ENCODE measurements at places on chromosomes 5 and 9.
A peak's percentile ranks its signal among the peaks of the same experiment; 100 is the strongest.

GRCh38 chr5:119426057-119426456 lies 26.2 kb upstream of the HSD17B4 start:
- DNase-seq, result no peak

DNA sequence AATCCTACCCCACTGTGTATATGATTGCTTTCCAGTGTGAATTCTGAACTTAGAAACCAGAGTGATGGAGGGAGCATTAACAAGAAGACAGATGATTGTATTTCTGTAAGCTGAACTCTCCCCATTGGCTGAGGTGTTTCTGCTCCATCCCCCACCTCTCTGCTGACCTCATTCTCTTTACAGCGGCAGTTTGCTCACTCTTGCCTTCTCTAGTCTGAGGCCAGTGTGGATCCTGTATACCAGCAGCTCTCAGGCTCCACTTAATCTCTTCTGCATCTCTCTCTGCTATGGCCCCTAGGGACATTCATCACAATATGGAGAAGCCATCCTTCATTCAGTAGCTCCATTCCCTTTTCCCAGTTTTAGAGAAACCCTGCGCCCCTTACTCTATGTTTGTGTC lies 358.8 kb downstream of the MAN2A1 start:
- no peak for DNase-seq

- no peak for DNase-seq
These were observed 437.3 kb downstream of the DTWD2 start for GRCh38 chr5:118551031-118551430.

GRCh38 chr9:126490871-126491567 lies 122.7 kb upstream of the LMX1B start:
- DNase-seq, result peak; percentile 85

GRCh38 chr5:149543361-149544027 lies 7.7 kb downstream of the CSNK1A1 start:
- DNase-seq, result no peak

DNA sequence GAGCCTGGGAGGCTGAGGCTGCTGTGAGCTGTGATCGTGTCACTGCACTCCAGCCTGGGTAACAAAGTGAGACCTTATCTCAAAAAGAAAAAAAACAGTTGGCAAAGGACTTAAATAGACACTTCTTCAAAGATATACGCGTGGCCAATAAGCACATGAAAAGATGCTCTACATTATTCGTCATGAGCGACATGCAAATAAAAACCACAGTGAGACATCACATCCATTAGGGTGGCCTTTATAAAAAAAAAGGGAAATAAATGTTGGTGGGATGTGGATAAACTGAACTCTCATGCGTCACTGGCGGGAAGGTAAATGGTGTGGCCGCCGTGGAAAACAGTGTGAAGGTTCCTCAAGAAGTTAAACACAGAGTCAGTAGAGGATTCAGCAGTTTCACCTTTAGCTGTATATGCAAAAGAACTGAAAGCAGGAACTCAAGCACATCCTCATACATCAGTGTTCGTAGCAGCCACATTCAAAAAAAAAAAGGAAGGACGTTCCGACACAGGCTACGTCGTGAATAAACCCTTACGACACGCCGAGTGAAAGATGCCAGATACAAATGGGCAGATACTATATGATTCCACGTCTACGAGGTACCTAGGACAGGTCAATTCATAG lies 24.5 kb upstream of the NRARP start:
- no peak for DNase-seq

DNA sequence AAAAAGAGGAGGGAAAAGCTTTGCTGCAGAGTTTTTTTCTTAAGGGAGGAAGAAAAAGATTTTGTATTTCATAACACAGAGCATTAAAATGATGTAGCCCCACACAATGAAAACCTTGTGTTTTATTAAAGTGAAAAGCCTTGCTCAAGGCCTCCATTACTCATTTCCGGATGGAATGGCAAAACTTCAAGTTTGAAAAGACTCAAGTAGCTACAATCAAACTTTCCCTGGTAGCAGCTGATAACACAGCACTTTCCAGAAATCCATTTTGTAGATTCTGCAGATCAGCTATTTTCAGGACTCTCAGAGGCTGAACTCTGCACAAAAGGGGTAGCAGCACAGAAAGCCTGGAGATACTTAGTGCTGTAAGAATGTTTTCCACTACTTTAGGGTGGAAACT lies 374.8 kb downstream of the NFIB start:
- peak; percentile 61 for DNase-seq

GRCh38 chr9:12538842-12539579 lies 154.2 kb upstream of the TYRP1 start:
- no peak for DNase-seq

GRCh38 chr9:122334916-122335315 lies 35.9 kb upstream of the PTGS1 start:
- peak; percentile 60 for DNase-seq

GRCh38 chr5:10199692-10200091 lies 50.0 kb downstream of the ATPSCKMT start:
- DNase-seq, result no peak

DNA sequence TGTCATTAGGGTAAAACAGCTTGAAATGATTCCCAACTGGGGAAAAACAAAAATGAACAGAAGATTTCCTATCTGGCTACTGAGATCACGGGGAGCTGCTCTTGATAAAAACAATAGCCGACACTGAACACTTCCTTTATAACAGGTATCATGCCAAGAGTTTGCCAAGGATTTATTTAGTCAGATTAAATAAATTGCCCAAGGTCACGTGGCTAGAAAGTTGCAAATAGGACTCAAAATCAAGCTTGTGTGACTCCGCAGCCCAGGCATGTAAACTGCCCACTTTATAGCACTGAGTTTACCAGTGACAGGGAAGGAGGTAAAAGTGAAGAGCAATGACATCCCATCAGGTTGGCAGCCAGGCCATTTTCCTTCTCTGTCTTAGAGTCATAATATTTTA lies 120.7 kb upstream of the ZNF618 start:
- no peak for DNase-seq

DNA sequence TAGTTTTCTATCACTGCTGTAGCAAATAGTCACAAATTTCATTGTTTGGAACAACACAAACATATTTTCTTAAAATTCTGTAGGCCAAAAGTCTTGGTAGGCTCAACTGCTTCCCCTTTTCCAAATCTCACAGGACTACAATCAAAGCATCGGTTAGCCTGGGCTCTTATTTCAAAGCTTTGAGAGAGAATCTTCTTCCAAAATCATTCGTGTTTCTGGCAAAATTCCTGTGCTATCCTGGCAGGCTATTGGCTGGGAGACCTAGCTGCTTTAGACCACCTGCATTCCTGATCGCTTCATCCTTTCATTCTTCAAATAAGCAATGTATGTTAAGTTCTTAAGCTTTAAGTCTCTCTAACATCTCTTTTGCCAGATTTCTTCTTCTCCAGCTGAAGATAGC lies 629.8 kb upstream of the CDH18 start:
- DNase-seq, result no peak

- DNase-seq, result no peak
These were observed 7.5 kb upstream of the PFDN1 start for GRCh38 chr5:140310434-140310833.

DNA sequence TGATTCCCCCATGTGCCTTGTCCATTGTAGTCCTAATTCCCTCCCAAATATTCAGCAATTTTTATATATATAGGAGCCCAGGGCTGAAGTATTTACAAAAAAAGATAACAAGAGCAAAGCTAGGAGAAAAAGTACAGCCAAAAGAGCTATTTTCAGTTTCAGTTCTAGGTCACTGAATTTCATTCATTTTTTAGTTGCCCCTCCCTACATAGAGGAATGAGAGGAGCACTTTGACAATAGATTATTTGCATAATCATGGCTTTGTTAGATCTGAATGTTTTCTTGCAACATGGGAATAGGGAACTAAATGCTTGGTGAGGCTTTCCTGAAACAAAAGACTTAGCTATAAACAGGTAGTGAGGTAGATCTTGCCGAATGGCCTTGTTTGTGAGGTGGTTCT lies 15.3 kb upstream of the F2RL2 start:
- peak; percentile 31 for DNase-seq

GRCh38 chr9:124468061-124468740 lies 17.9 kb downstream of the ADGRD2 start:
- no peak for DNase-seq

GRCh38 chr5:9025942-9026341 lies 519.9 kb downstream of the SEMA5A start:
- DNase-seq, result no peak

- peak; percentile 14 for DNase-seq
These were observed 212.3 kb downstream of the DOCK8 start for GRCh38 chr9:426976-427375.

- DNase-seq, result peak; percentile 7
These were observed 243.1 kb downstream of the DENND1A start for GRCh38 chr9:123686829-123687192.

GRCh38 chr5:6591671-6592288 lies 41.1 kb downstream of the NSUN2 start:
- no peak for DNase-seq

DNA sequence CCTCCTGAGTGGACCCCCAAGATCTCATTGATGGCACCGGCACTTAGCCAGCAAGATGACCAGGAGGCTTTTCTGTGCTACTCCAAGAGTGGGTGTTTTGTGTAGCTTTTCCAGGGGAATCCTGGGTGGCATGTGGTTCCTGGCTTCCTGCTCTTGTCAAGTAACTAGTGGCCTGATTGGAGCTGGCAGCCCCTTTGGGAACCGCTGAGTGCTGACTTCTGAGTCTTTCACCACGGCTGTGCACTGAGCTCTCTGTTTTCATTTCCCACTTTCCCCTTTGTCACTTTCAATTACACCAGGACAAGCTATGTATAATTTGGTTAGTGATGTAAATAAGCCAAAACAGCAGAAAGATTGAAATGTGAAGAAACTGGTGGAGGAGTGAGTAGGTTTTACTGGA lies 255.4 kb downstream of the GOLPH3 start:
- peak; percentile 45 for DNase-seq

DNA sequence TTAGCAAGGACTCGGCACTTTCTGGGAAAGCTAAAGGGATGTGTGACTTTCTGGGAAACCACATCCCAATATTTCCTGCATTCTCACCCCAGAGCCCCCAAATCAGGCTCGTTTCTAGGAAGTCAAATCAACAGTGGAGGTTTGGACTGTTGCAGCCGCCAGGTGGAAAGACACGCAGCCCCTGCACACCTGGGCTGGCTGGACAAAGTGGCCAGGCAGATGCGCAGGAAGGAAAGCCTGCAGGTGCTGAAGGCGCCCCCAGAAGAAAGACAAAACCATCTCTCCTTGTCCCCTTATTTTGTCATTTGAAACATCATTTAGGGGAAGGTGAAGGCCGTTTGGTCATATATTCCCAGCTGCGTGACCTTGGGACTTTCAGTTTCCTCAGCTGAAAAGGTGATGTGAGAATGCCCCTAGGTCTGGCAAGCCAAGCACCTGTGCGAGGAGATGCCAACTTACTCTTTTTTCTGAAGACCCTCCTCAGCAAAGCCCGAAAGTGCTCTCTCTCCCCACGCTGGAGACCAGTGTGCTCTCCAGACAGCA lies 97.9 kb upstream of the CPEB4 start:
- no peak for DNase-seq

- DNase-seq, result peak; percentile 79
These were observed 86.5 kb downstream of the ANGPTL2 start for GRCh38 chr9:127035948-127036347.

- DNase-seq, result peak; percentile 64
These were observed 38.2 kb downstream of the CLINT1 start for GRCh38 chr5:157820593-157821252.

DNA sequence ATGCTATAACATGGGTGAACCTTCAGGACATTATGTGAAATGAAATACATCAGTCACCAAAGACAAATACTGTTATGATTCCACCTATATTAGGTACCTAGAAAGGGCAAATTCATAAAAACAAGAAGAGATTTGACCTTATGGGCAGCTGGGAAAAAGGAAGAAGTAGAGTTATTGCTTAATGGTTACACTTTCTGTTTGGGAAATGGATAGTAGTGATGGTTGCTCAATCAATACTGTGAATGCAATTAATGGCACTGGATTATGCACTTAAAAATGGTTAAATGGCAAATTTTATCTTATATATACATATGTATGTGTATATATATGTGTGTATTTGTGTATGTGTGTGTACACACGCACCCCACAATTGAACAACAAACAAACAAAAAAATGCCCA lies 15.2 kb downstream of the FKBP15 start:
- DNase-seq, result no peak

DNA sequence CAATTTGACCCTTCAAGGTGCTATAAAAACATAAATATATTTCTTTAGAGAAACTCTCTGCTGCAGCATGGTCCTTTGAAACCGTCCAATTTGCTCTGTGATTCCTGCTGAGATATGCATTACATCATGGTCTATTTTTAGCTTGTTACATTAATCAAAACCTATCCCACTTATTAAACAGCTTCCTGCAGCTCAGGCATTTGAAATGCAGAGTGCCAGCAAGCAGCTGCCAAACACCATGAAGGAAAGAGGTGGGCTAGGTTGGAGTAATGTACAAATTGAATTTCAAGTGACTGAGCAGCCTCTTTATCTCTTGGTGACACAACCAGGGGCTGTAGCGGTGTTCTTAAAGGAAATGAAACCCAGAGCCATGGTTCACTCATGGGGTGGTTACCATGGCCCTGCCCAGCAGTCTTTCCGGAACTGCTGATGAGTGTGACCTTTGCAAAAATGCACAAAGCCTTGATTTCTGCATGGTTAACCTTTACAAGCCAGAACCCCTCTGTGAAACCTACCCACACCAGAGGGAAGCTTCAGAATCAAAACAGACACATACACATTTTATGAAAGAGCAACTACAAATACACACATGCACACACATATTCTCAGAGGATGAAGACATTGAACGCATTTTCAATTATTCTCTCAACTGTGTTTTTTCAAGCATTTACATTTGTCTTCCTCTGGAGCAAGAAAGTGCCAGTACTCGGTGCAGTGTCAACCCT lies 155.8 kb upstream of the ZNF608 start:
- peak; percentile 75 for DNase-seq

DNA sequence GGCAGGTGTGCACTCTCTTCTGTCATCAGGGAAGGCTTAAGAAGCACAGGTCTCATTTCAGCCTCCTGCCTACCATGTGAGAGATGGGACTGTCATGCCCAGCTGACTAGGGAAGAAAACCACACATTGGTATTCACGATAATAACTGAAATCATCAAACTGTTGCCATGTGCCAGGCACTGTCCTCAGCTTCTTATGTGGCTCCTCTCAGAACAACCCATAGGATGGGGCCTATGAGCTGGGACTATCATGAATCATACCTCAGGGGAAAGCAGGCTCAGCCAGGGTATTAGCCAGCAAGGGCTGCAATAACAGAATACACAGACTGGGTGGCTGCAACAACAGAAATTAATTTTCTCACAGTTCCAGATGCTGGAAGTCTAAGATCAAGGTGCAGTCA lies 3.3 kb downstream of the AFAP1L1 start:
- DNase-seq, result no peak

All from astrocyte of the hippocampus (primary cell).